ENCODE measurements at places on chromosomes 2 and 18.

DNA sequence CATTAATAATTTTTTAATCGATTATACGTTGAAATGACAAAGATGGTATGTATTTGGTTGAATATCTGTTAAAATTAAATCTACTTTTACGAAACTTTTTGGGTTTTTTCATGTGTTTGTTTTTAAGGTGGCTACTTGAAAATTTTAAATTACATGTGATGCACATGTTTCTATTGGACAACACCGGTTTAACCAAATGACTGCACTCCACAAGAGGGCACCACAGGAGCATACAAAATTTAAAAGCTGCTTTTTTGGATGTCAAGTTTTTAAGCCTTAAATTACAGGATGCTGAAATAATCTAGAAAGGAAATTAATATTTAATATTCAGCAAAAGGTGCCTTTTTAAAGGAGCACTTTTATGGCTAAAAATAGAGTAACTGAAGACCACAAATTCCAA lies 98.7 kb downstream of the ACVR1 start:
- peak; percentile 43 for DNase-seq

- DNase-seq: peak; percentile 81
Observed at GRCh38 chr2:73983322-73984202, 1.1 kb upstream of the TET3 start.

GRCh38 chr18:47632970-47633635 lies 297.4 kb downstream of the SMAD2 start:
- no peak for DNase-seq

GRCh38 chr2:202643012-202643858 lies 8.5 kb downstream of the FAM117B start:
- DNase-seq: no peak

GRCh38 chr2:238450440-238450861 lies 23.7 kb downstream of the ASB1 start:
- DNase-seq: no peak

GRCh38 chr18:77254711-77255405 lies 5.2 kb downstream of the GALR1 start:
- DNase-seq: peak; percentile 86

GRCh38 chr2:215829261-215829660 lies 184.1 kb downstream of the MREG start:
- DNase-seq: no peak

GRCh38 chr2:202693503-202693902 lies 58.7 kb downstream of the FAM117B start:
- DNase-seq: no peak

DNA sequence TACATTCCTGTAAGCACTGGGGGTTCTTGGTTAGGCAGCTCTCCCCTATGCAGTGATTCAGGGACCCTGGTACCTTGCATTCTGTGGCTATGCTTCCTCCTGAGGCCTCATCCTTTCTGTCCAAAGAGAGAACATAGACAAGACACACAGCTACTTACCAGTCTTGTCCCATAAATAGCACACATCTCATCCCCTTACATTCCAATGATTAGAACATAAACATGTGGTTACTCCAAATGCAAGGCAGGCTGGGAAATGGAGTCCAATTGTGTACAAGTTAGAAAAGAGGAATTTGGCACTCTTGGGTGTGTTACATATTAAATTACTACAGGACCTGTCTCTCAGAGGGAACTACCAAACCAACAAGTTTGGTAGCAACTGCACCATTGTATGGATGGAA lies 171.3 kb downstream of the ARHGAP15 start:
- DNase-seq: no peak
